ENCODE measurements at places on chromosomes 2 and 18. TPM values are rescaled to one million over a fixed set of nuclear protein-coding genes. Genes with fewer than 3 reads are reported as not detected.

- H3K36me3 ChIP-seq: peaks cover 13% of the 10 kb centered on the region
- peaks cover 32% of the 10 kb centered on the region for H3K4me1 ChIP-seq
- H3K27me3 ChIP-seq: no peaks in the 10 kb centered on the region
- H3K27ac ChIP-seq: peak within 1 kb of the TSS; percentile 80
Measured at GRCh38 chr18:12702221-12703095, at the start of the genes CEP76 and PSMG2. Gene CEP76, minus strand, starts transcription at chr18:12702723. Its CDS starts 175 bp downstream, at chr18:12702548. Gene PSMG2, plus strand, starts transcription at chr18:12703042. Its CDS starts 66 bp downstream, at chr18:12703108.

- H3K4me3 ChIP-seq: peak overlapping the region; percentile 65
- peaks cover 50% of the 10 kb centered on the region for H3K36me3 ChIP-seq
- H3K4me1 ChIP-seq: peaks cover 45% of the 10 kb centered on the region
- H3K27me3 ChIP-seq: no peaks in the 10 kb centered on the region
- no peak for DNase-seq
Measured at GRCh38 chr18:9240270-9240669, 94.3 kb upstream of the TWSG1 start.

DNA sequence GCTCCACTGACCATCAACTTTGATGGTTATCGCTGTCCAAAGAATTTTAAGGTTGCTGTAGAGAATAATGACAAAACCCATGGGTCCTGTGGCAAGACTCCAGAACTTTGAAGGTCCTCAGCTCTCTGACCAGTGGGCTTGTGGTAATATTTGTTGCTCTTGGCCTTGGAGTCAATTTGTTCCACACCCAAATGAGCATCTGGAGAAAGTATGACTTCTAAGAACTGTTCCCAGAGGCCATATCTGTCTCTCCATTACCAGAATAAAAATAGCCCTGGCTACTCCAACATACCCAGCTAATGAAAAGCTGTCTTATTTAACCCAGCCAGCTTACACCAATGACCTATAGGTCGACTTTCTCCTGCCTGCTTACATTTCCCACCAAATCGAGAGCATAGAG is 466.4 kb downstream of the MEIS1 start:
- no peak overlapping the region for H3K27ac ChIP-seq
- DNase-seq: no peak
- no peaks in the 10 kb centered on the region for H3K27me3 ChIP-seq
- no peaks in the 10 kb centered on the region for H3K4me1 ChIP-seq
- H3K4me3 ChIP-seq: no peak overlapping the region

DNA sequence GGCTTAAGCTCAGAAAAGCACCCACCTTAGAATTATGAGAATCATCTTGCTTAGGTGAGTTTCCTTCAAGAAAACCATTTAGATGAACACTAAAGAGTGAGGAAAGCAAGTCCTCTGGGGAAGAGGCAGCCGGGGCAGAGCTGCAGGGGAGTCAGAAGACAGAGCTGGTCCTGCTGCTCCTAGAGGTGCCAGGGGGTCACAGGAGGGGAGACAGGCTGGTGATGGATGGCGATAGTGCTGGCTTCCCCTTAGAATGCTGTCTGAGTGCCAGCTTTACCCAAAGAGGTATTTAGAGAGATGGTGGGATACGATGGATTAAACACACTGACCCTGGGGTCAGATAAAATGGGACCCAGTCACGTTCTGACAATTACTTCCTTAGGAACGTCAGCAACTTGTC is 269.4 kb downstream of the TDRD15 start:
- H3K4me3 ChIP-seq: no peak overlapping the region
- no peaks in the 10 kb centered on the region for H3K36me3 ChIP-seq
- H3K27me3 ChIP-seq: no peaks in the 10 kb centered on the region
- H3K27ac ChIP-seq: no peak overlapping the region

DNA sequence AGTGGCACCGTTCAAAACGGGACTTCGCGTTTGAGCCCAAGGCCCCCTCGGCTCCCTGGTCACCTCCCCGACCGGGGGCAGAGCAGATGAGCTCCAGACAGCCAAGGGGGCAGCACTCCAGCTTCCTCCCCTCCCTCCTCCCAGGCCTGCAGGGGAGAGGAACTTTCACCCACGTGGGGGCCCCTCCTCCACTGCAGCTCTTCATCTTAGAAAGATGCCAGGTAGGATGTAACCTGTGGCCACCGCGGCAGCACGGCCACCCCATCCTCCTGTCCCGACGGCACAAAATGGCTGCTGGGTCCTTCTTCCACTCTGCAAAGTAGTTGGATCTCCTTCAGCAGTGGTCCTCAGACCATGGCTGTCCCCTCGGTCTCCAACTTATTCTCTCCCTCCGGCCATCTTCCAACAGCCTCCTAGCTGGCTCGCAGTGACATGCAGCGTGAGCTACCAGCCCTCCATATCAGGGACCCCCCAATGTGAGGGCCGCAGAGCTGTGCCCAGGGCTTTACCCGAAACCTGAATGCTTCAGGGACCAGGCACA is 94.5 kb upstream of the ID2 start:
- peak overlapping the region; percentile 12 for H3K27ac ChIP-seq
- peaks cover 20% of the 10 kb centered on the region for H3K4me1 ChIP-seq
- no peak overlapping the region for H3K4me3 ChIP-seq
- no peaks in the 10 kb centered on the region for H3K36me3 ChIP-seq
- no peak for DNase-seq

- no peaks in the 10 kb centered on the region for H3K36me3 ChIP-seq
- peaks cover 7% of the 10 kb centered on the region for H3K27me3 ChIP-seq
- H3K27ac ChIP-seq: no peak overlapping the region
- peaks cover 2% of the 10 kb centered on the region for H3K4me1 ChIP-seq
- H3K4me3 ChIP-seq: no peak overlapping the region
Measured at GRCh38 chr2:152580714-152581113, 136.5 kb downstream of the PRPF40A start.

- no peaks in the 10 kb centered on the region for H3K36me3 ChIP-seq
Measured at GRCh38 chr18:25019931-25020330, 332.0 kb downstream of the ZNF521 start.

- H3K4me3 ChIP-seq: no peak overlapping the region
- H3K4me1 ChIP-seq: peaks cover 28% of the 10 kb centered on the region
- H3K27ac ChIP-seq: no peak overlapping the region
- DNase-seq: no peak
Measured at GRCh38 chr2:32284321-32284720, 6.6 kb downstream of the YIPF4 start.

- H3K27me3 ChIP-seq: no peaks in the 10 kb centered on the region
- H3K4me3 ChIP-seq: no peak overlapping the region
- no peak for DNase-seq
- no peaks in the 10 kb centered on the region for H3K4me1 ChIP-seq
Measured at GRCh38 chr18:79733135-79733701, 53.6 kb downstream of the CTDP1 start.

FSHR gene
- not detected for total RNA-seq

INHA gene
- not detected for total RNA-seq

G6PC2 gene
- total RNA-seq: not detected

MYL12B gene
- 310 TPM for total RNA-seq

UGT1A10 gene
- total RNA-seq: not detected

DHRS9 gene
- total RNA-seq: not detected

SAG gene
- total RNA-seq: not detected

SMC6 gene
- total RNA-seq: 19.9 TPM
